ENCODE measurements at places on chromosomes 16 and 17. TPM values are rescaled to one million over a fixed set of nuclear protein-coding genes. Genes with fewer than 3 reads are reported as not detected.

SLFN11 gene
- total RNA-seq, result 23.0 TPM

GRAP gene
- 2.9 TPM for total RNA-seq

TERB1 gene
- total RNA-seq, result not detected

DNA sequence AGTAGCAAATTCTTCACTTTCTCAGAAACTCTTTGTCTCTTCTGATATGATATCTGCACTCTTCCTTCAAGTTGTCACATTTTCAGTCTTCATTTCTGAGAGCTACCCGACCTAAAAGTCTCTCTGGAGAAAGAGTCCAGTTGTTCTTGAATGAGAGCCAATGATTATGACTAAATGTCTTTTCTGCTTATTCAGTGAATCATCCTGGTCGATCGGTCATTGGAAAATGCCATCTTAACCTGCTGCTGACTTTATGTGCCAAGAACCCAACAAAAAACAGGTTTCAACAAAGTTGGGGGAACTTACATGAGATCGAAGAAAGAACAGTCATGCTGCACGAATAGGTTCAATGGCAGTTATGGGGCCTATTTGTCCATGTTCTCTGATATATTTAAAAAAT is 15.9 kb downstream of the SOX9 start:
- no peak for DNase-seq

DNA sequence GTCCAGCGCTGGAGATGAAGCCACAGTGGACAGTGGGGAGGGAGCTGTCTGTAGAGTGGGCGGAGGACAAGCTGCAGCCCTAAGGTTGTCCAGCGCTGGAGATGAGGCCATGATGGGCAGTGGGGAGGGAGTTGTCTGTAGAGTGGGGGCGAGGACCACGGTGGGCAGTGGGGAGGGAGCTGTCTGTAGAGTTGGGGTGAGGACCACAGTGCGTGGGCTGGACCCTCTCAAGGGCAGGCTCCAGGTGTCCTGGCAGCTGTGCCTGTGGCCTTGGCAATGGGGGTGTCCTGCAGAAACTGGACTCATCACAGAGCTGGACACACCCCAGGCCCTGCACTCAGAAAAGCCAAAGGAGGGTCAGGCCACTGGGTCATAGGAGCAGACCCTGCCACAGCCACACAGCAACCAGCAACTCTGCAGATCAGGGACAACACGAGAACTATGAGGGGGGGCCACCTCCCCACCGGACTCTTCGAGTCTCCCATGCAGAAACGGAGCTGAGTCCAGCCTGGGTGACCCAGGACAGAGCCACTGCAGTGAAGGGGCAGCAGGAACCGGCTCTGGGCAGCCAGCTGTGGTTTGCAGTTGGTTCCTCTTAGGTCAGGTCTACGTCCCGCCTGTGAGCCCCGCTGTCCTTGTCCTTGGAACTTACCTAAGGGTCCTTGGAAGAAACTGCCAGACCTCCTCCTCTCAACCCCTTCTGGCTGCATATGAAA is 33.4 kb upstream of the CBFA2T3 start:
- DNase-seq, result no peak

GRCh38 chr17:4008082-4008435 is 43.8 kb upstream of the ATP2A3 start:
- no peak for DNase-seq

GRCh38 chr16:69329369-69330285 is 761 bp downstream of the PDF start:
- peak; percentile 76 for DNase-seq

Data from cardiac septum (tissue), 1 donor.